Activated CD4-positive, alpha-beta T cell treated with anti-CD3 and anti-CD28 coated beads, Interleukin-2, amount 50 U/mL, for 48 hours (primary cell): ENCODE measurements at places on chromosomes 6 and 20.

DNA sequence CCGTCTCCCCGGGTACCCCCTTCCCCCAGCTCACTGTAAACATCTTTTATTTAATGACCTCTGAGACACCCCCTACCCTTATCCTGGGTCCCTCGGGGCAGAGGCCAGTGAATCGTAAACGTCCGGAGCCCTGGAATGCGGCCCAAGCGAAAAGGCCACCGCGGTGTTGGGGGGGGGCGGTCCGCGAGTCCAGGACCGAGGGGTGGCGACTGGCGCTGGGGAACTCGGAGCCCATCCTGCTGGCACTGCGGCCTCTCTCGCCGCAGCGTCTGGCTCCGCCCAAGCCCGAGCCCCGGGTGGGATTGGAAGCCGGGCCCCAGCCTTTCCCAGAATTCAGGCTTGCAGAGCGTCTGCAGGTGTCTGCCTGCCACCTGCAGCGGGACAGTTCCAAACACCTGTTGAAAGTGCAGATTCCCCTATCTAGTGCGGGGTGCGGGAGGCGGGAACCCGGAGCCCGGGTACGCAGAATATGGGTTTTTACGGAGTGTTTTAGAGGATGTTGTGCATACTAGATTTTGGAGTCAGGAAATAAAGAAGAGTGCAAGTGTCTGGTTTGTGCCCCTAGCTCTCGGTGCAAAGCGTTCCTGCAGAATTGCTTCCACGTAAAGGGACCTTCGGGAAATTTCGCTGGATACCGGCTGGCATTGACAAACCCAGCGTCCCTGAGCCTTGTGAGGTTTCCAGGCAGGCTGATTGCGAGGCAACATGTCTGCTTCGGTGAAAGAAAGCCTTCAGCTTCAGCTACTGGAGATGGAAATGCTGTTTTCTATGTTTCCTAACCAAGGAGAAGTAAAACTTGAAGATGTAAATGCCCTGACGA, 800 bp downstream of the RWDD2A start:
- peak; percentile 15 for DNase-seq

DNA sequence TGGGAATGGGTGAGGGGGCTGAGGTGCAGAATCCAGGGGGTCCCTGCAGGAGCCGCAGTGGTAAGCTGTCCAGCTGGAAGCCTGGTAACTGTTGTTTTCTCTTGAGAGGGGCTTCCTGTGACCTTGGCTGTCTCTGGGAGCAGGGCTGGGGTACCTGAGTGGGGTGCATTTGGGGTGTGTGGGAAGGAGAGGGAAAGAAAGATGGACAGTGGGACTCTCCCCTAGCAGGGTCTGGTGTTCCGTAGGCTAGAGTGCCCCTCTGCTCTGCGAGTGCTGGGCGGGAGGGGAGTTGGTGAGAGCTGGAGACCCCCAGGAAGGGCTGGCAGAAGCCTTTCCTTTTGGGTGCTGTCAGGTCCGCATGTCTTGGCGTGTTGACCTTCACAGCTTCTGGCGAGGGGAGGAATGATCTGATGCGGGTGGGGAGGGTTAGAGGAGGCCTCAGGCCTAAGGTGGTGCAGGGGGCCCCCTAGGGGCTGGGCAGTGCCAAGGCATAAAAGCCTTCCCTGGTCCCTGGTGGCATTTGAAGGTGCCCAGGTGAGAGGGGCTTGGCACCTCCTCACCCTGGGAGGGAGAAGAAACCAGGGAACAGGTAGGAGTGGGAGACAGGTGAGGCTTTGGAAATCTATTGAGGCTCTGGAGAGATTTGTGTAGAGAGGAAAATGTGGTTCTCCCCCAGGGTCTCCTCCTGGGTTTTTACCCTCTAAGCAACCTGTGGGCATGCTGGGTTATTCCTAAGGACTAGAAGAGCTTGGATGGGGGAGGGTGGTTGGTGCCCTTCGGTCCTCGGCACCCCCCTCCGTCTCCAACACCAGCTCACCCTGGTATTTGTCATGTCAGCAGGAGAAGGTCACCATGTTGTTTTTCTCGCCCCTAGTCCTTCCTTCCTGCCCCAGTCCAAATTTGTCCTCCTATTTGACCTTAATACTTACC, 3.3 kb downstream of the VEGFA start:
- peak; percentile 69 for DNase-seq

DNA sequence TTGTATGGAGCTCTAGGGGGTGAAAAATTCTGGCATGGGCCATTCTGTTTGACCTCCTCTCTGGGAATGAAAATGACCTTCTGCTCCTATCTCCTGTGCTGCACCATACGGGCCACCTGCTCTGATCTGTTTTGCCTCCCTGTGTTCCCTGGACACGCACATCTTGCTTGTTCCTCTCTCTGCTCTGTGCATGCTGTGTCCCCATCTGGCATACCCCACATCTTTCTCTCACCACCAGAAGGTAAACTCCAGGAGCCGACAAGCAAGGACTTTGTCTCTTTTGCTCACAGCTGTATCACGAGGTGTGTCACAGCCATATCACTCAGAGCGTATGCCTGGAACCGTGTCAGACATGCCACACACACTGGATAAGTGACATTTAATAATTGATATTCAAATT, 208.4 kb upstream of the DTNBP1 start:
- DNase-seq = no peak

- DNase-seq = peak; percentile 13
Measured at GRCh38 chr6:53179961-53180651, 31.5 kb upstream of the GCM1 start.

DNA sequence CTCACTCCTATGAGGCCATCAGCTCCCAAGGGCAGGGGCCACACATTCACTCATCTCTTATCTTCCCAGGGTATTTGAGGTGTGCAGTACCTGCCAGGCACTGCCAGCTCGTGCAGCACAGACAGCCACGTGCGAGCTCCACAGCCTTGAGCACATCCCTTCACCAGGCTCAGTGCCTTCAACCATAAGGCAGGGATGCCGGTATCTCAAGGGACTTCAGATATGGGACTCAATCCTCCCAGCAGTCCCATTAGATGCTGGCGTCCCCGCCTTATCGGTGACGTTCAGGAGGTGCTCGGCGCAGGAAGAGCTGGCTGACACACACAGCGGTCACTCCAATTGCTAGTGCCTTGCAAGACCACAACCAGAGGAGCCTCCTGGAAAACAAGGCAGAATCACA, 47.0 kb downstream of the EZR start:
- no peak for DNase-seq

DNA sequence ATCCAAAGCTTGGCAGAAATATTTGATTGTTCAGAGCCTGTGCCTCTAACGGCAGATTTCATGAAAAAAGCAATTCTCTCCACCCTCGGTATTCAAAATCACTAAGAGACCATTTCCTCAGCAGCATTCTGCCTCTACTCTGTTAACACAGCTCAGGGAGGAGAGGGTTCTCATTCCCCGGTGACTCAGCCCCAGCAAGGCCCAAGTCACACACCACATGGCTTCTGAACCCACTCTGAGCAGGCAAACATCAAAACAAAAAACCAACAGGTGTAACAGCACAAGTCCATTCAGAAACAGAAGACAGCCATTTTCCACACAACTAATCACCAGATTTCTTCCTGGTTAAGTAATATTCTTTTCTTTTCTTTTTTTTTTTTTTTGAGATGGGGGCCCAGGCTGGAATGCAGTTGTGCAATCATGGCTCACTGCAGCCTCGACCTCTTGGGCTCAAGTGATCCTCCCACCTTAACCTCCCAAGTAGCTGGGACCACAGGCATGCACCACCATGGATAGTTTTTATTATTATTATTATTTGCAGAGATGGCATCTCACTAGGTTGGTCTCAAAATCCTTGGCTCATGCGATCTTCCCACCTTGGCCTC, 55.4 kb downstream of the GFOD1 start:
- no peak for DNase-seq

DNA sequence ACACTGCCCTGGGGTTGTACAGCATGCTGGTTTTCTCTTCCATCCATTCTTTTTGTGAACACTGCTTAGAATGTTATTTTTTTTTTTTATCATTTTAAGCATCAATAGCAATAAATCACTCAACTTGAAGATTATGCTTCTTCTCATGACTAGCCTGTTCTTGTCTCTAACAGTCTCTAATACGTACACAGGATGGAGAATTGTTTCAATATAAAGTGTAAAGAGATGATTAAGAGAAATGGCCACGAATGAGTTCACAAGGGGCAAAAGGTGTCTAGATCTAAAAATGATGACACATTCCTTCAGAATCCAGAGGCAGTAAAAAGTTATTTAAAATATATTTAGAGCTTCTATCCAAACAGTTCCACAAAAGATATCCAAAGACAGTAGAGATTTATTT, 390.2 kb downstream of the HDGFL1 start:
- no peak for DNase-seq

DNA sequence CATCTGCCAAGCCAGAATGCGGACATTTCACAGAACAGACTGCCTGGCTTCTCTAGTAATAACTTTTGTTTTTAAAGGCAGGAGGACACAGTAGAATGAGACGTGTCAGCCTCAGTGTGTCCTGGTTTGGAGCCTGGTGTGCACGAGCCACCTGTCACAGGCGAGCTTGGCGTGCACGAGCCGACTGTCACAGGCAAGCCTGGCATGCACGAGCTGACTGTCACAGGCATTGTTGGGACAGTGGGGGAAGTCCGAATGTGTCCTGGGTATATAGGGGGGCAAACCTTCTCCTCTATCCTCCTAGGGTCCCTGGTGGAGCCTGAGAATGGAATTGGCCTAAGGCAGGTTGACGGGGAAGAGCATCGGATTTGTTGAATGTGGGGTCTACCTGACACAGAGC, 7.5 kb downstream of the KIF25 start:
- no peak for DNase-seq

- no peak for DNase-seq
Measured at GRCh38 chr20:24585796-24586522, 116.5 kb downstream of the SYNDIG1 start.

- DNase-seq = no peak
Measured at GRCh38 chr6:167573461-167574215, 248.8 kb downstream of the TTLL2 start.

DNA sequence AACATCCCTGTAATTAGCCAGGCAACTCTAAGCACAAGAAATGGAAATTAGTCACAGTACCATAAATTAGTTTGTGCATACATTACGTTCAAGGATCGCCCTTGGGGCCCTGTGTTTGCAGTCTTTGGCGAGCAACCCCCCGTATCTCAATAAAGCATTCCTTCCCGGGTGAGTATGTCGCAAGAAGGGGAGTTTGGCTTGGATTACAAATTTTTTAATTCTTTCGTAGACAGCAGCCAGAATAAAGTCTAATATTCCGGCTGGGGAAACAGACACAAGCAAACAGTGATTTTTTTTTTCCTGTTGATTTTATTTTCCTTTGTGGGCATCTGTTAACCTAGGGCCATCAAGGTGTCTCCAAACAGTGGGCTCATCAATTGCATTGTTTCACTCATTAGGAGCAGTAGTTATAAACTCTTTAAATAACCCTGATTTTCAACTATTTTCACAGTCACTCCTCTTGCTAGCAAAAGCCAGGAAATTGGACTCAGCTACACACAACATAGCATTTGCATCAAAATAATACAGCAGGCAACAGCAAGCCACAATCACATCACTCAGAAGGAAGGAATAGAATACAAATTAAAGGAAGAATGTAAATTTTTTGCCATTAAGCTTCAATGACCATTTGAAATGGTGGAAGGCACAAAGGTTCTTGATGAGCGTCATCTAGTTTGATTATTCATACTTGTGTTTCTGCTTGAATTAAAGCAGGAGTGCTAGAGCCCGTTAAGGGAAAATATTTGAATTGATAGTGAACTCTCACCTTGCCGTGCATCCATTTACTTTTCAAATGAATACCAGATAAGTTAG, 85.3 kb downstream of the LINC00237 start:
- DNase-seq = no peak

DNA sequence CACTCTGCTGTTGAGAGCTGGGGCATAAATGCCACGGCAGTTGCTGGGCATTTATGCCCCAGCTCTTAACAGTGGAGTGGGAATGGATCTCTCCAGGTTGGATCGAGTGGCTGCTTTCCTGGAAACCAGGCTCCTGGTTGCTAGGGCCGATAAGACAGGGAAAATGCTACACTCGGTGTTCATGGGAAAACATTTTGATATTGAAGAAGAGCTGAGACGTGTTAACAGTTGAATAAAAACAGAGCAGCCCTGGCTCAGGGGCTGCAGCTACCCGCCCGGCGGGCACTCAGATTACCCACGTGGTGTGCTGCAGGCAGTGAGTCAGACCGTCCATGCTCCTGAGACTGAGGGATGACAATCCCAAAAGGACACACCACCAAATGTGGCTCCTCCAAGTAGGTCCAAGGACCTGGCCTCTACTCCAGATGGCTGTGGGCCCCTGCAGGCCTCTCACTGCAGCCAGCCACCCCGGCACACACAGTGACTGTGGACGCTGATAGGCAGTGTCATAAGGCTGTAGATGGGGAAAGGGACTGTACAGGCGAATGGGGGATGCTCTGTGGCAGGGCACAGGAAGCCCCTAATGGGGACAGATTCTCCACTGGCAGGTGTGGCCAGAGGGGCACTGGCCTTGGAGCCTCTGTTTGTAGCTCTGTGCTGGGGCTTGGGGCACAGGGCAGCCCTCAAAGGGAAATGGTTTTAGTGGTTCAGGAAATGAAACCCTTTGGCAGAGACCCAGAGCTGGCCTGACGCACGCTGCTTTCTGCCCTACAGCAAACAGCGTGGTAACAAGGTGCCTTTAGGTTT, 237.8 kb downstream of the LY86 start:
- peak; percentile 18 for DNase-seq

DNA sequence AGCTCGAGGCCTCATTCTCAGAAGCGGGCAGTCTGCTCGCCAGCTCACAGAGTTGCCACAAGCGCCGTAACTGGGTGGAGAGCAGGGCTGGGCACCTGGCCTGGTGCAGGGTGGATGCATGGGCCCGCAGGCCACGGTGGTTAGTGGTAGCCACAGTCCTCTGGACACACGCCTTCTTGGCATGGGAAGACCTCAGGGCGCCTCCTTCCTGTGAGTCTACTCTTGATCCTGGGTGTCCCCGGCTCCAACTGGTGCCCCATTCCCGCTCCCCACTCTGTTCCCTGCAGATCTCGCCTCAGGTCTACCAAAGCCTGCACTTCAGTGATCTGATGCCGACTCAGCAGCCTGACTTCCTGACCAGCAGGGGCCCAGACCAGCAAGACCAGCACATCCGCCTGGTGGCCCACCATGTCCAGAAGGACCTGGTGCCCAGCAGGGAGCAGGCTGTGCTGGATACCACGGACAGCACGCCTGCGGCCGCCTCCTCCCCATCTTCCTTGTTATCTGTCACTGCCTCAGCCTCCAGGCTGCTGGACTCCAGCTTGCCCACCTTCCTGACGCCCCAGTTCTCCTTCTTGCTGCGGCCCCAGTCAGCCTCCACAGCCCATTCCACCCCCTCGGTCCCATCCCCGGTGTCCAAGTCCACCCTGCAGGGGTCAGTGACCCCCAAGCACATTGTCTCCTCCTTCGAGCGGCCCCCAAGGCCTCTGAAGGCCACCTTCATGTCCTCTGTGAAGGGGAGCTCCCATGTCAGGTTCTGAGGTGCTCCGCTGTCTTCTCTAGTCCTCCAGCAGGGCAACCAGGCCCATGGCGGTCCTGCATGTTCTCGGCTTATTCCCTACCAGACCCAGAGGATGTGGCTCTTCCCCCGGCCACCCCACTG, 43.1 kb downstream of the SUN5 start:
- no peak for DNase-seq

GRCh38 chr20:44393608-44394451, 38.3 kb downstream of the HNF4A start:
- DNase-seq = no peak

- DNase-seq = peak; percentile 41
Measured at GRCh38 chr6:105994118-105994590, 92.0 kb upstream of the PRDM1 start.
